ENCODE measurements at places on chromosomes 12 and 14. TPM values are rescaled to one million over a fixed set of nuclear protein-coding genes. Genes with fewer than 3 reads are reported as not detected.

CLEC4D gene
- not detected for total RNA-seq

FOXM1 gene
- 1.1 TPM for total RNA-seq

DNA sequence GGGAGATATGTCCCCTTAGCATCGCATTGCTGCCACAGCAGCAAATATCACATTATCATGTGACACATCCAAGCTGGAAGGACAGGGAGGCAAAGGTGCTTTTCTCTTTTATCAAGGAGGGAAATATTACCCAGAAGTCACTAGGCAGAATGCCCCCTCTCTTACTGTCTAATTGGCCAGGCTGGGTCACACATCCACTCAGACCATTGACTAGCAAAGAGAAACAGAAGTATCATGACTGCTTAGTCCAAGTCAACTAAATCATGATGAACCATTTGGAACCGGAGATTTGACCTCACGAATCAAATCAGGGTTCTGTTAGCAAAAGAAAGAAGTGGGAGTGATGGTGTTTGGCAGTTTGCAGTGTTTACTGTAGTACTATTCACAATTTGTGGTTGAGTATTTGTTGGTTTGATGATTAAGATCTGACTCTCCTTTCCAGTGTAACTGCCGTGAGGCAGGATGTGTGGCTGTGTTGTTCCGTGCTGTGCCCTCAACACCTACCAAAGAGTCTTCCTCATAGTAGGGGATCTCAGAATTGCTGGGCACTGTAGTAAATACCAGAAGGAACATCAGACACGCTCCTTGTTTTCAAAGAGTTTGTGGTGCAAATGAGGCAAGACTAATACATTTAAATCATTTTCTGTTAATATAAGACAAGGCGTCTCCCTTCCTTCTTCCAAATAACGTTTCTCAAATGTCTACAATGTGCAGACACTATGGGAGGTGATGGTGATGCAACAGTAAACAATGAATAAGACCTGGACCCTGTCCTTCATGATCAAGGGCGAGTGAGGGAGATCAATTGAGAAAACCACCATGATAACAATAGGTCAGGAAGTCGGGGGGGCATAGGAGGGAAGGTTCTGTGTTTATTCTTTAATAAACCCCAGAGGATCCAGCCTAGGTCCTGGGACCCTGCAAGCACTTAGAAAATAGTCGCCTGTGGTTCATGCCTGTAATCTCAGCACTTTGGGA, 194.4 kb upstream of the CRY1 start:
- H3K36me3 ChIP-seq, result no peaks in the 10 kb centered on the region
- H3K27me3 ChIP-seq, result no peaks in the 10 kb centered on the region
- H3K4me1 ChIP-seq, result peaks cover 8% of the 10 kb centered on the region
- H3K4me3 ChIP-seq, result no peak overlapping the region

KLRC3 gene
- 9.9 TPM for total RNA-seq

DNA sequence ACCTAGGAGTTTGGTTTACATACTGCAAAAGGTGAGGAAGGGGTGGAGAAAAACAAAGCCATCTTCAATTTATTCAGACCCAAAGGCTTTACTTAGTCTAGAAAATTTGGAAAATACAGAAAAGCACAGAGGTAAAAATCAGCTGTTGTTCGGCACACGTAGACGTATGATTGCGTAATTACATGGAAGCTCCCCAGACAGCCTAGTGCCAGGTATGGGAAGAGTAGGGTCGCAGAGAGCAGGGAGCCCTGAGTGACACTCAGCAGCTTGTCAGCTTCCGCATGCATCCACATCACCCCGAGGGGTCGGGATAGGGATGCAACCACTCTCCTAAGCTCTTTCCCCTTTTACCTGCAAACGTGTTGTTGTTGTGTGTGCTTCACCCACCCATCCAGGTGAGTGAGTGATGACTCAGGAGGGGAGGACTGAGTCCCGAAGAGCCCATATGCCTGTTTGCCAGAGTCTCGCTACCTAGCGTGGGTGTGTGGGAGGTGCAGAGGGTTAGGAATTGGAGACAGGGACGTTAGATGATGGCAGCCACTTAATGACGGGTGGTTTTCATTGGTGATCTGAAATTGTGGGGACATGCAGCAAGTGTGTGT, 20.1 kb downstream of the PIWIL1 start:
- H3K4me3 ChIP-seq, result no peak overlapping the region
- H3K27ac ChIP-seq, result no peak overlapping the region
- no peaks in the 10 kb centered on the region for H3K4me1 ChIP-seq
- H3K36me3 ChIP-seq, result no peaks in the 10 kb centered on the region

C12orf54 gene
- not detected for total RNA-seq

DNA sequence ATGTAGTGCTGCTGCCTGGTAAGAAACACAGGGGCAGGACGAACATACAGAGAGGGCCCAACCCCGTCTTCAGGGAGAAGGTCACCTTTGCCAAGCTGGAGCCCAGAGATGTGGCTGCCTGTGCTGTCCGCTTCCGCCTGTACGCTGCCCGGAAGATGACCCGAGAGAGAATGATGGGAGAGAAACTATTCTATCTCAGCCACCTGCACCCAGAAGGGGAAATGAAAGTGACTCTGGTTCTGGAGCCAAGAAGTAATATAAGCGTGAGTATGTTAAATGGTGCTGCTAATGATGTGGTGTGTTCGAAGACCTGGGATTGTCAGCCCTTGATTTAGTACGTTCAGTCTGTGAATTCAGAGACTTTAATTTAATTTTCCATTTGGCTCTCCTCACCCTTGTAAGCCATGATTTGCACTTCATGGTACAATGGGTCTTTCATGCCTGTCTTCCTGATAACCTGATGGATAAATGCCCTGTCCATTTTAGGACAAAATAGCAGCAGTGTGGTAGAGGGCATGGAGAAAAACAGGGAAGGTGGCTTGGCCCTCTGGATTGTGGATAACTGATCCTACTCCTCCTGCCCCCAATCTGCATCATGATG, 318.9 kb downstream of the SNAPC1 start:
- no peak overlapping the region for H3K27ac ChIP-seq
- H3K4me3 ChIP-seq, result no peak overlapping the region
- no peak for DNase-seq

DNA sequence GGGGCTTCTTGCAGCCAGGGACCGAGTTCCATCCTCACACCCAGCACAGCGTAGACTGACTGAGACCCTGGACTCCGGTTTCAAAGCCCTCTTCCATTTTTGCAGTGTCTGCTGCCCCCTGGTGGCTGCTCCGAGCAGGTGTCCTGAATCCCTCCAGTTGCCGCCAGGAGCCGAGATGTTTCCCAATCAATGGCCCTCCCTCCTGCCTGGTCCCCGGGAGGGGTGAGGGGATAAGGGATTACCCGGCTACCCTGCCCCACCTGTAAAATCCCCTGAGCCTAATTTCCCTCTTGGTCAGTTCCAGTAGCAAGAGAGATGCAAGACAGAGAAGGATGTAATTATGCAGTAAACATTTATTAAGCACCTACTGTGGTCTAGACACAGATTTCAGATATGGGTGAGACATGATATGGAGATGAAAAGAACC, 55.0 kb downstream of the PHETA1 start:
- no peaks in the 10 kb centered on the region for H3K36me3 ChIP-seq
- no peak overlapping the region for H3K4me3 ChIP-seq
- H3K4me1 ChIP-seq, result no peaks in the 10 kb centered on the region
- H3K27me3 ChIP-seq, result peaks cover 29% of the 10 kb centered on the region
- no peak overlapping the region for H3K27ac ChIP-seq
- DNase-seq, result peak; percentile 57

GRCh38 chr12:21223930-21224329, 92.9 kb downstream of the SLCO1B1 start:
- no peaks in the 10 kb centered on the region for H3K27me3 ChIP-seq
- H3K27ac ChIP-seq, result no peak overlapping the region
- no peak overlapping the region for H3K4me3 ChIP-seq
- no peak for DNase-seq
- H3K36me3 ChIP-seq, result no peaks in the 10 kb centered on the region
- H3K4me1 ChIP-seq, result no peaks in the 10 kb centered on the region

- DNase-seq, result no peak
- no peak overlapping the region for H3K4me3 ChIP-seq
- H3K27me3 ChIP-seq, result peaks cover 11% of the 10 kb centered on the region
- H3K36me3 ChIP-seq, result no peaks in the 10 kb centered on the region
- no peaks in the 10 kb centered on the region for H3K4me1 ChIP-seq
These were observed 209.7 kb downstream of the SLC15A4 start for GRCh38 chr12:128613837-128614590.

- H3K27me3 ChIP-seq, result no peaks in the 10 kb centered on the region
- H3K4me3 ChIP-seq, result no peak overlapping the region
- DNase-seq, result no peak
- H3K4me1 ChIP-seq, result no peaks in the 10 kb centered on the region
- no peaks in the 10 kb centered on the region for H3K36me3 ChIP-seq
- H3K27ac ChIP-seq, result no peak overlapping the region
These were observed 8.6 kb downstream of the NANOG start for GRCh38 chr12:7797698-7798398.

- H3K4me3 ChIP-seq, result no peak overlapping the region
- no peaks in the 10 kb centered on the region for H3K27me3 ChIP-seq
- no peaks in the 10 kb centered on the region for H3K36me3 ChIP-seq
- H3K27ac ChIP-seq, result no peak overlapping the region
These were observed 3.8 kb upstream of the C12orf42 start for GRCh38 chr12:103499571-103499970.

GRCh38 chr12:10497602-10498001, 8.1 kb upstream of the EIF2S3B start:
- peak; percentile 49 for DNase-seq
- no peaks in the 10 kb centered on the region for H3K4me1 ChIP-seq
- H3K27me3 ChIP-seq, result no peaks in the 10 kb centered on the region
- H3K27ac ChIP-seq, result peak overlapping the region; percentile 34
- no peak overlapping the region for H3K4me3 ChIP-seq

DNA sequence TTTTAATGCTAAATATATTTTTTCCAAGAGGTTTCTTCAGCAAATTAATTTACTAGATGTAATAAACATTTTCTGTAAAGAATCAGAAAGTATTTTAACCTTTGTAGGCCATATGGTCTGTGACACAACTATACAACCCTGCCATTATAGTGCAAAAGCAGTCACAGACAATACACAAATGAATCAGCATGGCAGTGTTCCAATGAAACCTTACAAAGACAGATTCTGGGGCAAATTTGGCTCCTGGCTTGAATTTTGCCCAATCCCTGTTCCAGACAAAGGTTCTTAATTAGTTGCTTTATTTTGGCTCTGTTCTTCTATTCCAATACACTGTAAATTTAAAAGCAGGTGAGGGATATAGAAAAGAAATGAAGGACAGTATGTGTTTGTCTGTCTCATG, 352.5 kb downstream of the C12orf50 start:
- no peak overlapping the region for H3K27ac ChIP-seq
- H3K4me3 ChIP-seq, result no peak overlapping the region
- no peaks in the 10 kb centered on the region for H3K27me3 ChIP-seq
- DNase-seq, result no peak
- H3K4me1 ChIP-seq, result no peaks in the 10 kb centered on the region
- H3K36me3 ChIP-seq, result no peaks in the 10 kb centered on the region

TMEM121 gene
- total RNA-seq, result 6.7 TPM

RARG gene
- total RNA-seq, result 91.3 TPM

- peaks cover 2% of the 10 kb centered on the region for H3K27me3 ChIP-seq
- H3K4me3 ChIP-seq, result no peak overlapping the region
- H3K36me3 ChIP-seq, result no peaks in the 10 kb centered on the region
- peaks cover 20% of the 10 kb centered on the region for H3K4me1 ChIP-seq
These were observed 42.9 kb upstream of the CAPRIN2 start for GRCh38 chr12:30797689-30798088.

CPM gene
- 2.1 TPM for total RNA-seq

DNA sequence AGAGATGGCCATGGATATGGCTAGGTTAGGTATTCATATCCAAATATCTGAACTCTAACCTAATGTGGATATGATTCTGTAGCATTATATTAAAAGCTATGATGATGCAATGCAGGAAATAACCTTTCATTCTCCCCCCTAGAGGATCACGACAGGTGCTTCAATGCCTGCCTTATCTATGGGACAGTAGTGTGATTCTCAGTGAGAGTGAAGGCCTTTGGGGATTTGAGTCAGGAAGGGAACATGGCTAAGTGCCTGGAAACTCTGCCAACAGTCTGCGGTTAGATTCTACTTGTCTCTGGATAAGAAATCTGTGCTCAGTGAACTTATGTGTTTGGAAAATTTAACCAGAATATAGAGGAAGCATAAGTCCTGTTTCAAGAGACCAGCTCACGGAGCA, 81.8 kb downstream of the SLC38A1 start:
- H3K36me3 ChIP-seq, result no peaks in the 10 kb centered on the region
- H3K4me1 ChIP-seq, result no peaks in the 10 kb centered on the region
- DNase-seq, result no peak
- H3K27ac ChIP-seq, result peak overlapping the region; percentile 10

GRCh38 chr14:102574281-102575159, 17.9 kb upstream of the RCOR1 start:
- no peaks in the 10 kb centered on the region for H3K36me3 ChIP-seq
- no peak overlapping the region for H3K4me3 ChIP-seq
- no peak for DNase-seq
- H3K27ac ChIP-seq, result no peak overlapping the region

- no peak for DNase-seq
- H3K4me1 ChIP-seq, result no peaks in the 10 kb centered on the region
- no peak overlapping the region for H3K4me3 ChIP-seq
- no peaks in the 10 kb centered on the region for H3K36me3 ChIP-seq
- no peak overlapping the region for H3K27ac ChIP-seq
These were observed 317.5 kb upstream of the DIO3 start for GRCh38 chr14:101243587-101244338.

GRCh38 chr14:51185180-51185579, 54.9 kb upstream of the TMX1 start:
- H3K36me3 ChIP-seq, result no peaks in the 10 kb centered on the region
- H3K27ac ChIP-seq, result no peak overlapping the region
- no peaks in the 10 kb centered on the region for H3K4me1 ChIP-seq

GRCh38 chr12:7207866-7208625, 18.6 kb downstream of the PEX5 start:
- H3K4me3 ChIP-seq, result no peak overlapping the region
- peaks cover 9% of the 10 kb centered on the region for H3K36me3 ChIP-seq
- no peak for DNase-seq
- no peaks in the 10 kb centered on the region for H3K27me3 ChIP-seq

- no peak overlapping the region for H3K4me3 ChIP-seq
- no peaks in the 10 kb centered on the region for H3K27me3 ChIP-seq
- DNase-seq, result no peak
- H3K27ac ChIP-seq, result no peak overlapping the region
These were observed 168.0 kb upstream of the RTL1 start for GRCh38 chr14:101071493-101071906.

- DNase-seq, result no peak
- H3K36me3 ChIP-seq, result no peaks in the 10 kb centered on the region
- H3K27me3 ChIP-seq, result no peaks in the 10 kb centered on the region
- H3K4me3 ChIP-seq, result no peak overlapping the region
- H3K4me1 ChIP-seq, result no peaks in the 10 kb centered on the region
- no peak overlapping the region for H3K27ac ChIP-seq
These were observed 64.5 kb downstream of the FOXG1 start for GRCh38 chr14:28831126-28831525.

RNASE7 gene
- total RNA-seq, result not detected

- H3K27me3 ChIP-seq, result no peaks in the 10 kb centered on the region
- H3K4me3 ChIP-seq, result no peak overlapping the region
- DNase-seq, result no peak
- no peaks in the 10 kb centered on the region for H3K4me1 ChIP-seq
- H3K27ac ChIP-seq, result no peak overlapping the region
These were observed 260.9 kb downstream of the ITPR2 start for GRCh38 chr12:26572137-26572536.

GRCh38 chr14:87079416-87079815, 913.6 kb downstream of the GALC start:
- no peaks in the 10 kb centered on the region for H3K4me1 ChIP-seq
- no peak for DNase-seq
- no peak overlapping the region for H3K4me3 ChIP-seq
- H3K36me3 ChIP-seq, result no peaks in the 10 kb centered on the region
- no peaks in the 10 kb centered on the region for H3K27me3 ChIP-seq

Measured in T-cell (primary cell).